Renal cortex interstitium (tissue), 15 donors: ENCODE measurements at places on chromosomes 2 and 18. TPM values are rescaled to one million over a fixed set of nuclear protein-coding genes. Genes with fewer than 3 reads are reported as not detected.

Gene CLEC4F
- polyA plus RNA-seq: not detected

GRCh38 chr2:74646201-74646600 is 1.9 kb downstream of the M1AP start:
- no peak for DNase-seq

DNA sequence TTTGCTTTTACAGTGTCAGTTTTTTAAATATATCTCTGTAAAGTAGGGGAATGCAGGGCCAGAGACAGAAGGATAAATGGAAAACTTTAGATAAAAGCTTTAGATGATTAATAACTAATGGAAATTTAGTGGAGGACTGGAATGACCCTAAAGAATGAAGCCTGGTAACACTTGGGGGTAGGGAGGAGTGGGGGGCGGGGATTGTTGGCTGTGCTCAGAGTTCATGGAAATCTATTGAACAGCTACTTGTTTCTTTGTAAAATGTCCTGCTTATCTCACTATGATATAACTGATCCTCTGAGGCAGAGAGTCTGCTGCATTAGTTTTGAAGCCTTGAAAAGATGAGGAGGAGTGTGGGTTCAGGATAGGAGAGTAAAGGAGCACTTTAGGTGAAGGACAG is 90.5 kb downstream of the TMEM185B start:
- no peak for DNase-seq

Gene PRKRA
- polyA plus RNA-seq: 78.8 TPM

DNA sequence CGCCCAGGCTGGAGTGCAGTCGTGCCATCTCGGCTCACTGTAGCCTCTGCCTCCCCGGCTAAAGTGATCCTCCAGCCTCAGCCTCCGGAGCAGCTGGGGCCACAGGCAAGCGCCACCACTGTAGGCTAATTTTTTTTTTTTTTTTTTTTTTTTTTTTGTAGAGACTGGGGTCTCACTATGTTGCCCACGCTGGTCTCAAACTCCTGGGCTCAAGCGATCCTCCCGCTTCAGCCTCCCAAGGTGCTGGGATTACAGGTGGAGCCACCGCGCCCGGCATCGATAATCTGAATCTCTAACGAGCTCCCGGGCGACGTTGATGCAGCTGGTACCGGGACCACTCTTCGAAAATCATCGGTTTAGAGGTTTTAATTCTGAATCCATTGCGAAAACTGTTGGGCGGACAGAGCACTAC is 520 bp upstream of the CYP20A1 start:
- no peak for DNase-seq

DNA sequence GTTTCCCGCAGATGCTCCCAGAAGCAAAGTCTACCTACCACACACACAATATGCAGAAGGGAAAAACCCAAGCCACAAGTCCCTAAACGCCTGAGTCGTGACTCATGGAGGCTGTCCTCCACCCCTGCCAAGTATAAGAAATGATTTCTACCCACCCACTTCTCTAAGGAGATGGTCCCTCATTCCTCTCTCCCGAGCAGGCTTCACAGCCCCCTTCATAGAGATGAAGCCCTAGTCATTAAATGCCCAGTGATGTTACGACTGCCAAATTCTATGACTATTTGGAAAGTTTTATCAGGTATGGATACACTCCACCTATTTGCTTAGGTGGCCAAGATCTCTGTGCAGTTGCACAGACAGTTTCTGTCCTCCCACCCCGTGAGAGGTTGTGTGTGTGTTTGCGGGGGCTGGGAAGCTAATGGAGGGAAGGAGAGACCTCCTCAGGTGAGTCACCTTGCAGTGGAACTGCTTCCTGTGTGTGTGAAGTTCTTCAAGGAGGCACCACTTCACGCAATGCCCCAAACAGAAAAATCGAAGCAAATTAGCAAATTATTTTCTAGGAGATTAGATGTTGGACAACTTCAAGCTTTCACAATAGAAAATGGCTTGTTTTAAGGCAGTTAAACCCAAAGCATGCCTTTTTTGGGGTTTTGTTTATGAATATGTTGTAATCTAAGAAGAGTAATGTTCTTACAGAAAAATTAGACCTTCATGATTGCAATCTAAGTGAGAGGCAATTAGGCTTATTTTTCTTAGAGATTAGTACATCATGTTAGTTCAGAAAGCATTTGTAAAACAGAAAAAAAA is 175.2 kb downstream of the TGIF1 start:
- DNase-seq: no peak

- no peak for DNase-seq
These were observed 86.8 kb upstream of the SPHKAP start for GRCh38 chr2:228268301-228268700.

- DNase-seq: no peak
These were observed 36.5 kb upstream of the DARS1 start for GRCh38 chr2:136021976-136022375.

DNA sequence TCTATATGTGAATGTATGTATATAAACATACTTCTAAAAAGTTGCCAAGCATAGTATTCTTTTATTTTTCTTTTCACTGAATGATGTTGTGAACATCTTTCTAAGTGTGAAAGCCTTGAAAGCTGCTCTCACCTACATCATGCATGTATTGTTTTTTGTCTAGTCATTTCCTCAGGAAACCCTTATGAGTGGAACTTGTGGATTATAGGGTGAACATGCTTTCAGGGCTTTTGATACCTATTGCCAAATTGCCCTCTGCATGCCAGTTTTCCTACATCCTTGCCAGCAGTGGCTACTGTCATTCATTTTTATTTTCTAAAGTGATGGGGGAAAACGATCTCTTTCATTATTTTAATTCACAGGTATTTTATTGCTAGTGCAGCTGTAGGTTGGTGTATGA is 78.3 kb downstream of the ADAM23 start:
- DNase-seq: no peak

DNA sequence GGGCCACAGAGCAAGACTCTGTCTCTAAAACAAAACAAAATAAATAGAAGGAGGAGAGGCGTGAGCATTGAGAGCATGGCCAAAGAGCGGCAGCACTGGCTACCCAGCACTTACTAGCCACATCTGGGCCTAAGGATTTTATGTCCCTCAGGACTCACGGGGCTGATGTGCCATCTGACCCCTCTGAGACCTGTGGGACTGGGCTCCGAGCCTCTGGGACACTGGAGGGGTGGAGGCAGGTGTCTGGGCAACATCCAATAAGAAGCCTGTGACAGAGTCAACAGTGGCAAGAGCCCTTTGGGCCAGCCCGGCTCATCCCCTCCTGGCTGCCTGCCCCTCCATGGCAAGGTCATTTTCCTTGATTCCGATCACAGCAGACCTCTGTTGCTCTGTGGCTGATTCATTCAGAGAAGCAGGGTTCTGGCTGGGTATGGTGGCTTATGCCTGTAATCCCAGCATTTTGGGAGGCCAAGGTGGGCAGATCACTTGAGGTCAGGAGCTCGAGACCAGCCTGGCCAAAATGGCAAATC is 60.7 kb downstream of the RRM2 start:
- no peak for DNase-seq

DNA sequence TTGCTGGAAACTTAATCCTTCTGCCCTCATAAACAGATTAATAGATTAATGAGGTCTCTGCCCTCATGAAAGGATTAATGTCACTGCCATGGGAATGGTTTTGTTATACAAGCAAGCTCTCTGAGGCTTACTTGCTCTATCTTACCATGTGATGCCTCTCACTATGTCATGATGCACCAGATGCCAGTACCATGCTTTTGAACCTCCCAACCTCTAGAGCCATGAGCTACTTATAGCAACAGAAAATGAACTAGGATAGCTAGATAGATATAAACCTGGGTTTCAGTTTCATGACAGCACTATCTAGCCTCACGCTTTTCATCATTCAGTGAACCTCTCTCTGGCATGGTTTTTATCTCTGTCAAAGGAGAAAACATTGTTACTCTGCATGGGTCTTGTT is 371.6 kb upstream of the LRP1B start:
- DNase-seq: no peak

- DNase-seq: no peak
These were observed 268.9 kb downstream of the NDUFA10 start for GRCh38 chr2:239756031-239756789.

DNA sequence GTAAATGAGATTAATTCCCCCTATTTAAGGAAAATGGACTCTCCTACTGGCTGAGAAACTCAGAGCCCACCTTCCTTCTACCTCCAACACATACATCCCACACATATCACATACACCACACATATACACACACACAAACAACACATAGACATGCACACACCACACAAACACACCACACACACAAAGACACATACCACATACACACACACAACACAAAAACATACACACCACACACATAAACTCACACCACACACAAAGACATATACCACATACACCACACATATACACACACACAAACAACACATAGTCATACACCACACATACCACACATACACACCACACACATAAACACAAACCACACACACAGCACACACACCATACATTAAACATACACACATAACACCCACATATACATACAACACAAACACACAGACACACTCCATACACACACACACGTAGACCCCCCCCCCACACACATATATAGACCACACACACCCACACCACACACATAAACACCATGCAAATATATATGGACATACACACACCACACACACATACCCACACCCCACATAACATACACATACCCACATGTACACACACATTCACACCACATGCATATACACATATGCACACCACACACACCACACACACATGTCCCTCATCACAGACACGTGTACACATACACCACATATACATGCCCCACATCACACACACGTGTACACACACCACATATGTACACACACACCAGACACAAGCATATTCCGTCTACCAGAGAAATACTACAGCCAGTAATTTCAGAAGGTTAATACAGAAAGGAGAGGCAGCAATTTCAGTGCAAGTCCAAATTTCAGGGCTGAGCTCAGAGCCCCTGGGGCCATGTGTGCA is 204.3 kb downstream of the SNTG2 start:
- DNase-seq: no peak

DNA sequence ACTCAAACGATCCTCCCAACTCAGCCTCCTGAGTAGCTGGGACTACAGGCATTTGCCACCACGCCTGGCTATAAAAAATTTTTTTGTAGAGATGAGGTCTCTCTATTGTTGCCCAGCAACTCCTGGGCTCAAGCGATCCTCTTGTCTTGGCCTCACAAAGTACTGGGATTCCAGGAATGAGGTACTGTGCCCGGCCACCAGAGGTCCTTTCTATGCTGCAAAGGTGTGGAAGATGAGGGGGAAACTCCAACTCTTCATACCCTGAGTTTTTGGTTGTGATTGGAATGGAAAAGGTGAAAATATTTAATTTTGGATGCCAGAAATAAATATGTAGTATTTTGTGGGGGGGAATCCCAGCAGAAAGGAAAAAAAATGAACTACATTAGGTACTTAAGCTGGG is 36.0 kb downstream of the MRPL33 start:
- no peak for DNase-seq

Gene UGT1A6
- 2.5 TPM for polyA plus RNA-seq

GRCh38 chr2:219392754-219393153 is 5.0 kb upstream of the DNPEP start:
- DNase-seq: no peak
